ENCODE measurements at places on chromosomes 13 and 19. TPM values are rescaled to one million over a fixed set of nuclear protein-coding genes. Genes with fewer than 3 reads are reported as not detected.

LGI4 gene
- 22.1 TPM for total RNA-seq

KASH5 gene
- total RNA-seq: not detected

DNA sequence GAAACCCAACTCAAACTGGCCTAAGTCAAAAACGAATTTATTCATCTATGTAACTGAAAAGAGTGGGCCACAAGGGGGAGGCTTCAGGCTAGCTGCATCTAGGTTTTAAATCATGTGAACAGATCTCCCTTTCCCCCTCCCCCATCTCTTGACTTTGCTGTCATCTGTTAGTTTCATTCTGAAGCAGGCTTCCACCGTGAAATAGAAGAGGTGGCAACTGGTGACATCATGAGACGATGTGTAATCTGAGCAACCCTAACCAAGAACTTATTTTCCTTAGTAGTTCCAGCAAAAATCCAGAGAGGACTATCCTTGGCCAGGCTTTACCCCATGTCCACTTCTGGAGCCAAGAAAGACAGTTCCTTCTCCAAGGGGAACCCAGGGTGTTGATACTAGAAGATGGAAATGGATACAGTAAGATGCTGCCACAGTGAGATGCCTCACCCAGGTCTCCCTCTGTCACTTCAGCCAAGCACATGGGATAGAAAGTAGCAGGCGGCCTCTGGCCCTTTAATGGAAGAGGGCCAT is 9.4 kb downstream of the SAMD4B start:
- H3K36me3 ChIP-seq: peaks cover 16% of the 10 kb centered on the region
- no peaks in the 10 kb centered on the region for H3K27me3 ChIP-seq
- no peak overlapping the region for H3K4me3 ChIP-seq
- peaks cover 37% of the 10 kb centered on the region for H3K4me1 ChIP-seq

DNA sequence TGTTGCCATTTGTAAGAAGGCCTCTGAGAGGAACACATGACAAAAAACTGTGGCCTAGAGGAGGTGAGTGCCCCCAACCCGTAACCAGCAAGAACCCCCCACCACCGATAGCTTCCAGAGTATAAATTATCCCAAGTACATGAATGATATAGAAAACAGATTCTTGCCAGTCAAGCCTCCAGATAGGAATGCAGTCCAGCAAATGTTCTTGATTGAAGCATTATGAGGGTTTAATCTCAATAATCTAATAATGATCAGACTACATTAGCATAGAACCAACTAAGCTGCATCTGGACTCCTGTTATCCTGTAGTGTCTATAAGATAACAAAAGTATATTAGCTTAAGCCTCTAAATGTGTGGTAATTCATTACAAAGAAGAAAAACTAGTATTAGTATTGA is 908.9 kb upstream of the ATXN8OS start:
- H3K27ac ChIP-seq: no peak overlapping the region
- H3K4me3 ChIP-seq: no peak overlapping the region
- H3K27me3 ChIP-seq: no peaks in the 10 kb centered on the region

GRCh38 chr13:114131583-114132418 is 622 bp downstream of the RASA3 start:
- H3K36me3 ChIP-seq: no peaks in the 10 kb centered on the region
- H3K27ac ChIP-seq: peak overlapping the region; percentile 92
- H3K27me3 ChIP-seq: no peaks in the 10 kb centered on the region
- peak; percentile 70 for DNase-seq
- H3K4me3 ChIP-seq: peak overlapping the region; percentile 82
- peaks cover 39% of the 10 kb centered on the region for H3K4me1 ChIP-seq

GRCh38 chr19:28319918-28320317 is 893.0 kb downstream of the UQCRFS1 start:
- no peaks in the 10 kb centered on the region for H3K27me3 ChIP-seq
- no peak overlapping the region for H3K4me3 ChIP-seq
- H3K36me3 ChIP-seq: no peaks in the 10 kb centered on the region
- DNase-seq: no peak
- H3K4me1 ChIP-seq: no peaks in the 10 kb centered on the region
- no peak overlapping the region for H3K27ac ChIP-seq

DNA sequence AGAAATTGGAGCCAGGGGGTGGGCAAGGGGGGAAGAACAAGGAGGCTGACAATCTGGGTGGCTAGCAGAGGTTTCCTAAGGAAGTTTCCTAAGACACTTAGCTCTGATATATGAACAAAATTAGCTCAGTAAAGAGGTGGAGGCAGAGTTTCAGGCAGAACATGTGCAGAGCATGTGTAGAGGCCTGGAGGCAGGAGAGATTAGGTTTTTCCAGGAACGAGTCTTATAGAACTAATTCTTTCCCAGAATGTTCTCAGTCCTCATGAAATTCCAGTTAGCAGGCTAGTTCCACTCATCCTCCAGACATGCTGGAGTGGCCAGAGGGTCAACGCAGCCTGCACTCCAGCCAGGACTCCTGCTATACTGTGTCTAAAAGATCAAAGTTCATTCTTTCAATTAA is 184.7 kb downstream of the LACC1 start:
- no peak for DNase-seq
- H3K4me3 ChIP-seq: no peak overlapping the region
- H3K27me3 ChIP-seq: no peaks in the 10 kb centered on the region
- H3K27ac ChIP-seq: no peak overlapping the region
- no peaks in the 10 kb centered on the region for H3K4me1 ChIP-seq

DNA sequence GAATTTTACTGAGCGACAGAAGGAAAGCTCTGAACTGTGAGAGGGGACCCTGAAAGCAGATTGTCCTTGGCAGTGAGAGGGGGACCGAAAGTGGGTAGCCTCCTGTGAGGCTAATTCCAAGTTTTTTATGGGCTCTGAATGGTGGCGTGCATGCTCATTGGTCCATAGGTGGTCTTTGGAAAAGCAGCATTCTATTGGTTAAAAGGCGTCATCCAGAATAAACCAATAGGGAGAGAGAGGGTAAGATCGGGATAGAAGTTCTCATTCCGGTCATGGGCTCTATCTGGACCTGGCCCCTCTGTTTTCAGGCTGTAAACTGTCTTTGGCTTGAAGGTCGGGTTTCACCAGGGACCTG is 539.8 kb upstream of the PCDH9 start:
- no peak overlapping the region for H3K27ac ChIP-seq
- H3K36me3 ChIP-seq: no peaks in the 10 kb centered on the region
- DNase-seq: no peak
- no peaks in the 10 kb centered on the region for H3K27me3 ChIP-seq

GRCh38 chr13:94312511-94313216 is 166.8 kb downstream of the DCT start:
- H3K4me1 ChIP-seq: no peaks in the 10 kb centered on the region
- H3K27ac ChIP-seq: no peak overlapping the region
- H3K4me3 ChIP-seq: no peak overlapping the region
- no peak for DNase-seq

DNA sequence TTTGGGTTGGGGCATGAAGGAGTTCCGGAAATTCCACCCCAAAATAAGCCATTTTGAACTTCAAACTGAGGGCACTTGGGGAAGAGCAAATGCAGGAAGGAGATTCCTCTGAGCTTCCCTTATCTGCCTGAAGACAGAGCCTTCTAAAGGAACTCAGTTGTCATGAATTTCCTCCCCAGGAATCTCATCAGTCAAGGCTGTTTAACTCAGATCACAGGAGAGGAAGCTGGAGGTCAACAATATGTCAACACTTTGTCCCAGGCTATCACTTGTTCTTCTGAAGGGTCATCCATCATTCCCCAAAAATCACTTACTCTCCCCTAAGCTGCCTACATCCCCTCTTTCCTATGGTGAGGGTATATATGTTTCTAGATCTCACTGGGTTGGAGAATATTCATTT is 26.0 kb upstream of the CHST8 start:
- no peaks in the 10 kb centered on the region for H3K4me1 ChIP-seq
- no peaks in the 10 kb centered on the region for H3K36me3 ChIP-seq
- no peak overlapping the region for H3K27ac ChIP-seq
- peaks cover 3% of the 10 kb centered on the region for H3K27me3 ChIP-seq
- H3K4me3 ChIP-seq: no peak overlapping the region
- no peak for DNase-seq

All from psoas muscle (tissue), 8 donors.